ENCODE measurements at places on chromosomes 5 and 9. TPM values are rescaled to one million over a fixed set of nuclear protein-coding genes. Genes with fewer than 3 reads are reported as not detected.

The CACNA1B gene
- not detected for total RNA-seq

The CCL28 gene
- total RNA-seq, result 20.9 TPM

The MARVELD2 gene
- 0.19 TPM for total RNA-seq

The ATP6V0E1 gene
- 31.9 TPM for total RNA-seq

All from CD4-positive, alpha-beta T cell (primary cell).